ENCODE measurements at places on chromosomes 3 and 15.

DNA sequence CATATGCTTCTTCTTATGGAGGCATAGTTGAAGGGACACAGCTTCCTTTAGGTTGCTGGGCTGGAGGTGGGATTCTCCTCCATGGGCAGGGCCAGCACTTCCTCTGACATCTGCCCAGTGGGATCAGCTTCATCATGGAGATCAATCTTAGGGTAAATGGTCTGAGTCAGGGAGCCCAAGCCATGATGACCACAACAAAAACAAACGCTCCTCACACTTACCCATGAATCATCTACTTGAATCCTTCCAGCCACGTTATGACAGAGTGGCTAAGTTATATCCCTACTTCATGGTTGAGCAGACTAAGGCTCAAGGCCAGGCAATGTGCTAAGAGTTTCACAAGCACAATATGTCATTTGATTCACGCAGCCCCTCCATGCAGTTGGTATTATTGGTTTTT, 87.2 kb upstream of the NMNAT3 start:
- DNase-seq, result peak; percentile 53

DNA sequence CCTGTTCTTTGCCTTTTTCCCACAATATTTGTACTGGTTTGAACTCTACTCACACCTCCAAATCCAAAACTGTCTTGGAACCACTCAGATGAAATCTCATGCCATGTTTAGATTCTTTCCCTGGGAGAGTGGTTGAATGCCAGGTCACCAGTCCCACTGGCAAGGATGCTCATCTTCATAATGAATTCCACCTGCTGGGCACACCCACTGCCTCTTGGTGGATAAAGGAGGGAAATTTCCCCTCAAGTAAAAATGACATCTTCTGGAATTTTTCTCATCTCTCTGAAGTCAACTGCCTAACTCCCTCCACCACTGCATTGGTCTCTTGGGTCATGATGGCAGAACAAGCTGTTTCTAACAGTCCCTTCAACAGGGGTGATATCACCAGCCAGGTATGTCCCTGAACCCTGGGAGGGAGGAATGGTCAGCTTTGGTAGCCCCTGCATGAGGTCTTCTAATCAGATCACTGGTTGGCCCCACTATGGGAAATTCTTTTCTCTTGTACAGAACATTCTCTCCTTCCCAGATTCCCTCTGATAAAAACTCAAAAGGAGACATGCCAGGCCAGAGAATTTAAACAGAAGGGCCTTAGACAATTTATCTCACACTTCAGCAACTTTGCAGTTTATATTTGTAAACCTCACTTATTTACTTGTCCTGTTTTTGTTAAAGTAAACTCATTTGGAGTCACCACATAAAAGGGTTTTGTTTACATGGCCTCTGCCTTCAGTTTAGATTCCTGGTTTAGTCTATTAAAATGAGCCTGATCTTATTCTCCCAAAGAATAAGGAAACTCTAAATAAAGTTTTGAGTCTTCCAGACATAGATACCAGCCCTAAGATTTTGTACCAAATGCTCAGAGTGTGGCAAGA, 143.4 kb downstream of the WNT5A start:
- DNase-seq, result no peak

GRCh38 chr15:31317421-31318327, 9.0 kb upstream of the KLF13 start:
- DNase-seq, result no peak

- no peak for DNase-seq
These were observed 715 bp downstream of the MCCC1 start for GRCh38 chr3:183098536-183099025.

GRCh38 chr15:45543051-45543450, 20.5 kb upstream of the SLC30A4 start:
- no peak for DNase-seq

GRCh38 chr3:23713641-23714040, 92.1 kb upstream of the UBE2E1 start:
- DNase-seq, result no peak

DNA sequence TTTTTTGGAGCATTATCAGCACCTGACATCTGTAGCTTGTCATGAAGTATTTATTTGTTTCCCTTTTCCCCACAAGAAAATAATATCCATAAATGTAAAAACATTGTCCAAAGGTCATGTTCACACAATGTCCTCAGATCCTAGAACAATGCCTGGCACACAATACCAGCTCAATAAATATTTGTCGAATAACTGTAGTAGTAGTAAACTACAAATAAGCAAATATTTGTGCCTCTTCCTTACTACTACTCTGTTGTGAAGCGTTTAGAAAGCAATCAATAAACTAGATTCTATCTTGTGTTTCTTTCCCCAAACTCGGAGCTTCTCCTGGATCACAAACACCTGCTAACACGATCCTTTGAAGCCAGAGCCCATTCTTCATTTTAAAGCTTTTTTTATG, 459.6 kb upstream of the NECTIN3 start:
- DNase-seq, result no peak

GRCh38 chr3:195896361-195897080, 11.8 kb downstream of the TNK2 start:
- DNase-seq, result peak; percentile 69

- peak; percentile 63 for DNase-seq
These were observed at the start of gene BCL2A1 for GRCh38 chr15:79970624-79971434. Gene BCL2A1 (minus strand): TSS chr15:79971196. CDS start chr15:79971119, 77 bp downstream.

- DNase-seq, result no peak
These were observed 107.1 kb downstream of the SRGAP3 start for GRCh38 chr3:9142362-9142761.

DNA sequence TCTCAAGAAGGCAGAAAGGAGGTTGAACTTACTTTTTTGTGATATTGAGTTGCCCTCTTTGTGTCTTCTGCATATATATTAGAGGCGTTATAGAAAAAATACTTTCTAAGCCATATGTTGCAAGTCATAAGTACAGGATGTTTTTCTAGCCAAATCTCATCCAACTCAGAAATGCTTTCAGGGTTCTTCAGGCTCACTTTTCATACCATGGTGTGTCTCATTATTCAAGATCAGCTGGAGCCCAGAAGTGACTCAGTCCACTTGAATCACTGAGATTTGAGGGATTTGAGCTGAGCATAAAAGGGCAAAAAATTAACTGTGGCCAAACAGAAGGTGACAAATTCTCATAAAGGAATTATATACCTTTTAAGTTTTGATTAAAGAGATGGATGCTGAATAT, 157.3 kb downstream of the WNT5A start:
- peak; percentile 33 for DNase-seq

GRCh38 chr15:70025413-70026296, 72.1 kb downstream of the TLE3 start:
- no peak for DNase-seq

- no peak for DNase-seq
These were observed 20.0 kb upstream of the RBP1 start for GRCh38 chr3:139559541-139559940.

DNA sequence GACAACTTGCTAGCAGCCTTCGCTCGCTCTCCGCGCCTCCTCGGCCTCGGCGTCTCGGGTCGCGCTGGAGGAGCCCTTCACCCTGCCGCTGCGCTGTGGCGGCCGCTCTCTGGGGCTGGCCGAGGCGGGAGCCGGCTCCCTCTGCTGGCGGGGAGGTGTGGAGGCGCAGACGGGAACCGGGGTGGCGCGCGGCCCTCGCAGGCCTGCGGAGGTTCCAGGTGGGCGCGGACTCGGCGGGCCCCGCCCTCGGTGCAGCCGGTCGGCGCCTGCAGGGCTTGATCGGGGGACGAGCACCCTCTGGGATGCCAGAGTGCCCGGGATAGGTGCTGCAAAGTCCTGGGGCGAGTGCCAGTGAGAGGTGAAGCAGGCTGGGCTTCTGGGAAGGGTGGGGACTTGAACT, 989.9 kb downstream of the ROBO2 start:
- DNase-seq, result no peak

DNA sequence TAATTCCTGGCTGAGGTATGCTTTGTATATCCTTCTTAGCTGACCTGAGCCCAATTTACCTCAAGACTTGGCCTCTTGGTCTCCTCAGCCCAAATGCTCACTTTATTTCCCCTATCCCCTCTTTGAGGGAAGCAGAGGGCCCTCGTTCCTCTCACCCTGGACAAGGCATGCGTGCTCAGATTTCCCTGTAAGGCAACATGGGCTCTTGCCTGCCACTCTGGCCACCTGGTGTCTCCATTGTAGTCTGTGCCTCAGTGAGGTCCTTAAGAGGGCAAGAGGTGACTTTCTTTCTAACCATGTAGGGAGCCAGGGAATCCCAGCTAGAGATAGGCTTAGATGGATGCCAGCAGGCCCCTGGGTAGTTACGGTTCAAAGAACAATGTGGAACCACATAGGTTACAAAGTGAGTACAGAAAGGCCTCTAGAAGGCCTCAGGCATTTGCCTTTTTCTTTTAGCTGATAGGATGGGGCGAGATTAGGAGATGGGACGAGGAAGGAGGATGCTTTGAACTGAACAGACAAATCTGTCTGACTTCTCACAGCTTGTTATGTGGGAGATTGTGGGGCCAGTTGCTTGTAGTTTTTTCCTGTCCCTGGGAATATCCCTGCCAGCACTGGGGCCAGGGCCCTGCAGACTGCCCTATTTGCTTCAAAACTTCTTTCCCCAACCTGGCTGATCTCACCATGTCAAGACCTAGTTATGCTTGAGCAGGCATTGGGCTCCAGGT, 1.1 kb upstream of the INTS14 start:
- DNase-seq, result no peak

DNA sequence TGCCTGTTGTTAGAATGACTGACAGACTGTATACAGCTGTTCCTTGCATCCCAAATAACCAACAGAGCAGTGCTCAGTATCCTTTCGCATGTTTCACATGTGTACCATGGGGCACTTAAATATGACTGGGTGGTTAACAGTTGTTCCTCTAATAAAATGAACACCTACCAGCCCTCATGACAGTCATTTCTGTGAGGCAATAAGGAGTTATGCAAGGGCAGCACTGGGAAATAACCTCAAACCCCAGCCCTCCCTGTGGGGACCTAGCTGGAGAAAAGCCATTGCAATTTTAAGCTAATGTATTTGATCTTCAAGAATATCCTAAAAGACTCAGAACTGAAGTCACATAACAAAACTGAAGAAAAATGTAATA, 7.3 kb downstream of the RFT1 start:
- DNase-seq, result no peak

- no peak for DNase-seq
These were observed 55.2 kb downstream of the WNT7A start for GRCh38 chr3:13824521-13825310.

- no peak for DNase-seq
These were observed 58.4 kb downstream of the GAP43 start for GRCh38 chr3:115681736-115682135.

GRCh38 chr3:188400494-188401243, 246.7 kb downstream of the LPP start:
- no peak for DNase-seq

- no peak for DNase-seq
These were observed 408.5 kb downstream of the MFSD1 start for GRCh38 chr3:159210336-159210735.

DNA sequence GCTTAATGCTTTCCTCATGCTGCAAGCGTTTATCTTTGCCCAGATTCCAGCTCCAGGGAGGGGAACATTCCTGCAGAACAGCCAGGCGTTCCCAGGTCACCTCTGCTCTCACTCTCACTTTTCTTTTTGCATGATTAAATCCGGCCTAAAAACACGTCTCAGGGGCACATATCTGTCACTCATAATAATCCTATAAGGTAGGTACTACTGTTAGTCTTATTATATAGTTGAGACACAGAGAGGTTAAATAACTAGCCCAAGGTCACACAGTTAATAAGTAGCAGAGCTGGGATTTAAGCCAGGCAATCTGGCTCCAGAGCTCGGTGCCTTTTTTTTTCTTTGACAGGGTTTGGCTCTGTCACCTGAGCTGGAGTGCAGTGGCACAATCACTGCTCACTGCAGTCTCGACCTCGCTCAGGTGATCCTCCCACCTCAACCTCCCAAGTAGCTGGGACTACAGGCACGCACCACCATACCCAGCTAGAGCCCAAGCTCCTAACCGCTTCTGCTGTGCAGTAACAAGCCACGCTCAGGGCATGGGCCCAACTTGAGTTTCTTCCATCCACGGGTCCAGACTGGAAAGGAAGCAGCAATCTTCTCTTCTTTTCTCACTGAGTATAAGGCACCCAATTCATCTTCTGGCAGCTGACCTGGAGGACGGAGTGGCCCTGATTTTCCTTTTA, 96.5 kb downstream of the LIPC start:
- DNase-seq, result peak; percentile 72

- no peak for DNase-seq
These were observed 133.7 kb downstream of the CHCHD6 start for GRCh38 chr3:126837773-126838172.

DNA sequence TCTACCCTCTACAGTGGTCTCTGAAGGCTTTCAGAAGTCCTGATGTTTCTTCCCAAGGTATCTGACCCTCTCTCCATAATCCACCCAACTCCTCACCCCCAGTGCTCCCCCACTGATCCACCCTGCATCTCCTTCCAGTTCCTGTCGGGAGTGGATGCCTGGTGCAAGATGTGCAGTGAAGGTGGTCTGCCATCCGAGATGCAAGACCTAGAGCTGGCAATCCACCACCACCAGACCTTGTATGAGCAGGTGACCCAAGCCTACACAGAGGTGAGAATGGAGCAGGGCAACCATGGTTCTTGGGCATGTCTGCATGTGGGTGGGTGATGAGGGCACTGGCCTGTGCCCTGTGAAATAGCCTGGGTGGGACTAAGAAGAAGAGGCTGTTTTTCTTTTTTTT, 337.8 kb upstream of the ROPN1 start:
- DNase-seq, result no peak

DNA sequence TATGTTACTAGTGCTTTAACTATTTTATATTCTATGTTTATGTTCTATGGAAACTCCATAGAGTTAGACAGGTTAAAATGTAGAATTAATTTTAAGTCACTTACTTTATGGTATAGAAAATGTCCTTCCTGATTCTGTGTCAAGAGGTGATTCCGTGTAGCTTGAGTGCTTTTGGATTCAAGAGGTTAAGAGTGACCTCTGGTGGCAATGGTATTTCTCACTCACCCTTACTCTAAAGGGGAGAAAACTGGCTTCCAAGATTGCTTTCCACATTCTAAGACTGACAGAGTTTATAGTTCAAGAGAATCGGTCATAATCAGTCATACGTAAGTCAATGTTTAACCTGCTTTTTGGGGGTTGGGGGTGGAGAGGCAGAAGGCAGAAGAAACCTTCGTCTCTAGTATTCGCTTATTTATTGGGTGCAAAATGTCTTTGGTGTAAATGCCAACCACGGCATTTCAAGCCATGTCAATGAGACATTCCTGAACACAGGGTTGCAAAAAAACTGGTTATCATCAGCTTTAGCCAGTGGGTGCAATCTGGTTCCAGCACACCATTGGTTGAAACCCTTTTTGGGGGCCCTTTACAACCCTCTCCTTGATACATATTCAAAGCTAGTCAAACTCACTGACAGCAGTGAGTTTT, 92.0 kb upstream of the VGLL3 start:
- peak; percentile 37 for DNase-seq

DNA sequence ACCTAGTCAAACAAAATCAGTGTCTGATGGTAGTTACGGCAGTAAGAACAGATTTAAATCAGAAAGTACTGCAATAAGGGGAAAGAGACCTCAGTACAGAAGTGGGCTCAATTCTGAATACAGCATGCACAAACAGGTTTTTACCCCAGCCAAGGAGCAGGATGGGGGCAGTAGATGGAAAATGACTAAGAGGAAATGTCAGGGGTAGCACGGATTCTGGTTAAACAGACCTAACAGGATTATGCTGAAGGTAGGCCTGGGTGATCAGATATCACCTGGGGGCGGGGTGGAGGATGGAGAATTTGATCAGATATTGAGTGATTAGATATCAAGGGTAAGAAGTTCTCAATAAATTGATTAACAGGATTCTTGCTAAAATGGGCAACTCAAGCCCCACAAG, 19.0 kb downstream of the MESD start:
- DNase-seq, result no peak
